ENCODE measurements at places on chromosomes 12 and 14. TPM values are rescaled to one million over a fixed set of nuclear protein-coding genes. Genes with fewer than 3 reads are reported as not detected.

Gene RERGL
- total RNA-seq: 30.6 TPM

Gene OTX2
- not detected for total RNA-seq

Gene AJUBA
- total RNA-seq: 12.9 TPM

Gene NTN4
- 60.9 TPM for total RNA-seq

Gene SIX6
- not detected for total RNA-seq

DNA sequence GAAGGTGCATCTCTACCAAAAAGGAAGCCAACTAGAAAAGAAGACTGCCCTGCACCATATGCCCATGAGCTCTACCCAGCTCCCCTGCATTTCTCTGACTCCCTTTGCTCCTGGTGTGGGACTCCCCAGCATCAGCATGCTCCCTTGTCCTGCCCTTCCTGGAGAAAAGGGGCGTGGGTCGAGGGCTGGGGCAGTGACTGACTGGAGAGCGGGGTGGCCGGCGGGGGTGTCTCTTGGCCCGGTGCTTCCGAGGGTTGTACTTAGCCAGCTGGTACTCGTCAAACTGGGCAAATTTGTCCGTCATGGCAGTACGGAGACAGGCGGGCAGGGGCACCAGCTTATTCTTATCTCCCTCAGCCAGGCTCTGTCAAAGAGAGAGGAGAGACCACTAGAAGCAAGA, 9.8 kb downstream of the TEP1 start:
- H3K27me3 ChIP-seq: no peaks in the 10 kb centered on the region
- no peak overlapping the region for H3K4me3 ChIP-seq
- peaks cover 11% of the 10 kb centered on the region for H3K36me3 ChIP-seq
- no peaks in the 10 kb centered on the region for H3K4me1 ChIP-seq
- no peak overlapping the region for H3K27ac ChIP-seq
- no peak for DNase-seq

- H3K27me3 ChIP-seq: no peaks in the 10 kb centered on the region
- H3K27ac ChIP-seq: no peak overlapping the region
- peaks cover 26% of the 10 kb centered on the region for H3K36me3 ChIP-seq
- H3K4me3 ChIP-seq: no peak overlapping the region
Observed at GRCh38 chr12:107736914-107737313, 24.0 kb downstream of the PRDM4 start.

DNA sequence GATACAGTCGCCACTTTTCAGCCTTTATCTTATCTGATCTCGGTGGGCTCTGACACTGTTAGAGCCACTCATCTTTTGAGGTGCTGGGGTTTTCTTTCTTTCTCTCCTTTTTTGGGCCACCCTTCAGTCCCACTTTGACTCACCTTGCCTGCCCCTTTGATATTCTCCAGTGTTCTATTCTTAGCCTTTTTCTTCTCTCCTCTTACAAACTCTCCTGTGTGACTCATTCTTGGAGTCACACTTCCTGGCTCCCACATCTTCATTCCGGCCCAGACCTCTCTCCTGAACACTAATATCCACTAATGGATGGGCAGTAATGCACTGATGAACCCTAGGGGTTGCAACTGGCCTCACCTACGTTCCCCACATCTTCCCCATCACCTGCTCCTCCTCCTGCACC, 2.2 kb upstream of the DCD start:
- H3K27ac ChIP-seq: no peak overlapping the region
- no peaks in the 10 kb centered on the region for H3K4me1 ChIP-seq
- no peaks in the 10 kb centered on the region for H3K36me3 ChIP-seq

- H3K36me3 ChIP-seq: no peaks in the 10 kb centered on the region
- H3K27ac ChIP-seq: no peak overlapping the region
- H3K4me1 ChIP-seq: no peaks in the 10 kb centered on the region
- H3K4me3 ChIP-seq: no peak overlapping the region
- no peaks in the 10 kb centered on the region for H3K27me3 ChIP-seq
Observed at GRCh38 chr14:89833120-89833532, 121.4 kb downstream of the EFCAB11 start.

DNA sequence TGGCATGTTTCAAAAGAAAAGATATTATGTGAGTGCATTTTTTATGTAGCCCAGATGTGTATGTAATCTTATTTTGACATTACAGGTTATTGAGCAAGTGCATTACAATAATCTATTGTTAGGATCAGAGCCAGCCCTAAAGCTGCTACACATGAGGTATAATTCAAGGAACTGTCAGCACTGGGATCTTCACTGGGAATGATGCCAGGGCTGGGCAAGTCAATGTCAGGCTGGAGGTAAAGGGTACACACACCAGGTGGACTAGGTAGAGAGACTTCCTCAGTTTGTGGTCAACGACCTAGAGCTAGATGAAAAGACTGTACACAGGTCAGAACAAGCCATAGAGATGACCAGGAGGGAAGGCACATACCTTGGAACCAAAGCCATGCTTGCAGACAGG, 15.4 kb downstream of the TRIM9 start:
- no peak overlapping the region for H3K27ac ChIP-seq
- H3K27me3 ChIP-seq: peaks cover 1% of the 10 kb centered on the region
- H3K36me3 ChIP-seq: no peaks in the 10 kb centered on the region
- DNase-seq: no peak
- no peak overlapping the region for H3K4me3 ChIP-seq

DNA sequence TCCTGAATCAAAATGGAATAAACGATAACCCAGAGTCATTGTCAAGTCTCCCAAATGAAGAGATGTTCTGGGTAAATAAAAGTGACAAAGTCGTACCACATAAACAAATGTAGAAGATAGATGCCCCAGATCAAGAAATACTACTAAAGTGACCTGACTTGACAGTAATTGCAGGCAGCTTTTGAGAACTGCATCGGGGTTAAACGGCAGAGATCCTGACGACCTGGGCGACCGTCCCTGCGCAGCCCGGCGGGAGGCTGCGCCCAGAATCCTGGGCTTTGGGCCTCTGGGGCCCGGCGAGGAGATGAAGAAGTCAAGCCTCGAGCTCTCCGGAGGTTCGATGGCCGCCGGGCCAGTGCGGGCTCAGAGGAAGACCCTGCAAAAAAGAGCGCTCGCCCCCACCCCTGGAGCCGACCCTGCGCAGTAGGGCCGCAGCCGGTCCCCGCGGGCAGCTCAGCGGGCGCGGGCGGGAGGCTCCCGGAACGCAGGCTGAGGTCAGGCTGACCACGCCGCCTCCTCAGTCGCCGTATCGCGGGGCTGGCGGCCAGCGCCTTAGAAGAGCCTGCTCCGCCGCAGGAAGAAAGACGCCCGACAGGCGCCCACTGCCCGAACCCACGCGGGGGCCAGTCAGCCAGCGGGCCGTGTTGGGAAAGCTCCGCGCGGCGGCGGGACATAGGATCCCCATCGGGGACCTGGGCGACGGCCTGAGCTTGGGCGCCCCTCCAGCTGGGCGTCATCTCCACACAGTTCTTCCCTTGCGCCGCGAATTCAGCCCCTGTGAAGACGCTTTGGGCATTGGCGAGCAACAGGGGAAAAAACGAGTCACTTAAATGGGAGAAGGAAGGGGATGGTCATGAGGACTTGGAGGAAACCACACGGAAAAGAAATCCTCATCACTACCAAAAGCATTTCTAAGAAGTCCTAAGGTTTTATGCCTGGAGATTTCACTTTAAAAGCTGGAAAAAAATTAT, 16.0 kb downstream of the NKX2-1 start:
- no peak for DNase-seq
- no peaks in the 10 kb centered on the region for H3K4me1 ChIP-seq
- H3K27me3 ChIP-seq: no peaks in the 10 kb centered on the region
- H3K4me3 ChIP-seq: no peak overlapping the region
- H3K27ac ChIP-seq: no peak overlapping the region
